H9 (cell line): ENCODE measurements at places on chromosomes 16 and 17. TPM values are rescaled to one million over a fixed set of nuclear protein-coding genes. Genes with fewer than 3 reads are reported as not detected.

The ACAP1 gene
- 15.5 and 18.2 TPM in 2 replicates for total RNA-seq

GRCh38 chr16:66359811-66360608, 6.5 kb upstream of the CDH5 start:
- H3K4me3 ChIP-seq = no peak overlapping the region
- no peak overlapping the region for H3K27ac ChIP-seq
- no peak for DNase-seq
- no peaks in the 10 kb centered on the region for H3K27me3 ChIP-seq
- H3K4me1 ChIP-seq = peaks cover 4% of the 10 kb centered on the region; the same call in 1 of the 2 replicates

DNA sequence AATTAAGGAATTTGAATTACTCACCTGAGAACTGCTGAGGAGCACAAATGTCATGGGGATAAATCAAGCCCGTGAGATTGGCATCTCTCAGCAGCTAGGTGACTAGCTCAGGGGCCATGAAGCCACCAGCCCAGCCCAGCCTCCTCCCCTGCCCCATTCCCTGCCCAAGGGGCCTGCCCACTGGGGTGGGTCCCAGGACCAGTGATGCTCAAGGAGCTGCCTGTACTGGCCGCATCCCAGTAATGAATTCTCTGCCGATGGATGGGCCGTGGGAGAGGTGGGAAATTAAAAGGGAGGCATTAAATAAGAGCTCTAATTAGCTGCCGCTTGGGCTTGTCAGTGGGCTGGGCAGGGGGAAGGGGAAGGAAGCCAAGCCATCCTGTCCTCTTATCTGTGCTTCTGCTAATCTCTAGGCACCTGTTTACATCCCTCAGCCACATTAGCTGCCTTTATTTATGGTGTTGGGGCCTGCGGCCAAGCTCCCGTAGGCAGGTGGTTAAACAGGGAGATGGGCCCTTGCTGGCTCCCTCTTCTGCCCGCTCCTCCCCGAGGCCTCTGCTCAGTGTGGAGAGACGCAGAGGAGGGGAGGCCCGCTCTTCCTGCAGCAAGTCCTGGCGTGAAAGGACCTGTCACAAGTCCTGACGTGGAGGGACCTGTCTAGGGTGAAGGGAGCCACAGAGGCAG, 48.8 kb downstream of the PIPOX start:
- H3K27me3 ChIP-seq = no peaks in the 10 kb centered on the region
- DNase-seq = no peak
- H3K27ac ChIP-seq = no peak overlapping the region
- H3K4me1 ChIP-seq = peaks cover 3% of the 10 kb centered on the region
- H3K36me3 ChIP-seq = peaks cover 52% of the 10 kb centered on the region

DNA sequence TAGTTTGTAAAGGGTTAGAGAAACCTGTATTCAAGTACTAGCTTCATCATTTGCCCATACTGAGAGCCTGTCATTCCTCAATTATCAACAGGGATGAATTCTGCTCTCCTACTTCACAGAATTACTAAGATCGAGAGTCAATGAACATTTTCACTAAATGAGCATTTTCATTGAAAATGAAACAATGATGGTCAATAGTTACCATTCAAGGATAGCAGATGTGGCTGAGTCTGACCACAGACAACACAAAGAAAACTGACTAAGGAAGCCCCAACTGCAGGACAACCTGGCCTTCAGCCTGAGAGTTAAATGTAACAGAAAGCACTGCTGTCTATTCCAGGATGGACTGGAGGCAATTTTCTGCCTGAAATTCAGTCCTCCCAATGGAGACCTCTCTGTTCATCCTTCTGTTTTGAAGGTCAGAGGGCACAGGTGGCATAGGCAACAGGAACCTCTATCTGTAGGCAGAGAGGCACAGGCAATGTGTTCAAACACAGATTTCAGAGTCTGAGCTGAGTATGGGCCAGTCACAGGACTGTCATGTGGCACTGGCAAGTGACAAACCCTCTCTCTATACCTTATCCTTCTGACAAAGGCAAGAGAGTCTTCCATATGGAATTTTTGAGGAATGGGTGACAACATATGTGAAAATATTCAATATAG, 19.5 kb downstream of the TRAF4 start:
- peaks cover 3% of the 10 kb centered on the region; the same call in 1 of the 2 replicates for H3K4me1 ChIP-seq
- no peaks in the 10 kb centered on the region for H3K27me3 ChIP-seq
- DNase-seq = no peak
- H3K4me3 ChIP-seq = no peak overlapping the region

The KRTAP1-5 gene
- total RNA-seq = not detected in 2 replicates

The KRT9 gene
- not detected in 2 replicates for total RNA-seq

DNA sequence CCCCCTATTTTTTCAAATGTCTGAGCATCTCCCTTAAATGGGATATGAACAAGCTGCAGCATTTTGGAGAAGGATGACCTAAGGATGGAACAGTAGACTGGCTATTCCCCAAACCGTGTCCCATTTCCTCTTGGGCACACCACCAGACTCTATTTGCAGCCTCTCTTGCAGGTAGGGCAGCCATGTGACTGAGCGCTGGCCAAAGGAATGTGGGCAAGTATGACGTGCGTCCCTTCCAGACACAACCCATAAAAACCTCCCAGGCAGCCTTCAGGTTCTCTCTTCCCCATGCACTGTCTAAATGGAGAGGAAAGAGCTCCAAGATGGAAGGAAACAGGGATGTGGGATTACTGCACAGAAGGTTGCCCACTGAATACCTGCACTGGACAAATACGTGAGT, 149.7 kb downstream of the CCT6B start:
- no peaks in the 10 kb centered on the region for H3K36me3 ChIP-seq
- no peak for DNase-seq
- H3K4me3 ChIP-seq = no peak overlapping the region
- no peak overlapping the region for H3K27ac ChIP-seq
